ENCODE measurements at places on chromosomes 16 and 17.
A peak's percentile ranks its signal among the peaks of the same experiment; 100 is the strongest.

DNA sequence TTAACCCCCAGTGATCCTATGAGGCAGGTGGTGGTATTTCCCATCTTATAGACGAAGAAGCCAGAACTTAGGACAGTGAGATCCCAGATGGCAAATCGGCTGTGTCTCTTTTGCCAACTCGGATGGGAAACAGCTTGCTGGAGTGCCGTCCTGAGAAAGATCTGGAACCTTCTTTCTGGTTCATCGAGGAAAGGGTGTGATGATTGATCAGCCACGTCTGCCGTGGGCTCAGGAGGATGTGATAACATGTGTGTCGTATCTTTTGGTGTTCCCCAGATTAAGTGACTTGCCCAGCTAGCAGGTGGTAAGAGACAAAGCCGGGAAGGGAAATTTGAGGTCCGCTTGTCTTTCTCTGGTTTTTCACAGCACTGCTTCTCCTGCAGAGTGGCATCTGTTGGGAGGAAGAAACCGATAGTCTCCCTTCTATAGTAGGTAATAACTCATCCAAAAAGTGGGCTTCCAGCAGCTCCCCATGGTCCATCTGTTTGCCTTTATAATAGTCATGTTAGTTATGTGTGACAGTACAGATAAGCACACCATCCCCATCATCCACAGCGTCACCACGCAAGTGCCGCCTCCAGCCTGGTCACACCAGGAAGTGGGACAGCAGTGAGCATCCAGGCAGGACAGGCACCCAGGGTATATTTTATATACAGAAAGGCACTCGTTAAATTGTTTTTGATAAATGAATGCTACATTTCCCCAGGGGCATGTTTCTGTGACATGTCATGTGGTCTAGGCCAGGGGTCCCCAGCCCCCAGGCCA, 175.5 kb downstream of the KATNIP start:
- DNase-seq: no peak

- no peak for DNase-seq
These were observed 102.2 kb downstream of the CMIP start for GRCh38 chr16:81546781-81547180.

DNA sequence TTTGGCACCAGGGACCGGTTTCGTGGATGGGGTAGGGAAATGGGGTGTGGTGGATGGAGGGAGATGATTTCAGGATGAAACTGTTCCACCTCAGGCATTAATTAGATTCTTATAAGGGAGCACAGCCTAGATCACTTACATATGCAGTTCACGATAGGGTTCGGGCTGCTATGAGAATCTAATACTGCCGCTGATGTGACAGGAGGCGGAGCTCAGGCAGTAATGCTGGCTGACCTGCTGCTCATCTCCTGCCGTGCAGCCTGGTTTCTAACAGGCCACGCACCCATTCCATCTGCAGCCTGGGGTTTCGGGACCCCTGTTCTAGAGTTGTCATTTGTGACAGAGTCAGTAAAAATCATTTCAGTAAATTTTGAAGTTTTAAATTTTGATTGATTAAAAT, 99.7 kb downstream of the CHD9 start:
- DNase-seq: no peak

DNA sequence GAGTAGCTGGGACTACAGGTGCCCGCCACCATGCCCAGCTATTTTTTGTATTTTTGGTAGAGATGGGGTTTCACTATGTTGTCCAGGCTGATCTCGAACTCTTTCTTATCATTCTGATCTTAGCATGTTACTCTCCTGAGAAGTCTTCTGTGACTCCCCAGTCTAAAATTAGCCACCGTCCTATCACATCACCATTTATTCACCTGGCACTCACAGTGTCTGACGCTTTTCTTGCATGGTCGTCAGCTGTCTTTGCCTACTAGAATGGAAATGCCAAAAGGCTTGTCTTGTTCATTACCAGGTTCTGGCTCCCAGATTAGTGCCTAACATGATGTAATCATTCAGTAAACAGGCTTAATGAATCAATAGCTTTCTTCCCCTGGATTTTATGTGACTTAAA, 23.8 kb downstream of the TOM1L1 start:
- no peak for DNase-seq

GRCh38 chr17:13594762-13595598, 6.7 kb downstream of the HS3ST3A1 start:
- peak; percentile 81 for DNase-seq

DNA sequence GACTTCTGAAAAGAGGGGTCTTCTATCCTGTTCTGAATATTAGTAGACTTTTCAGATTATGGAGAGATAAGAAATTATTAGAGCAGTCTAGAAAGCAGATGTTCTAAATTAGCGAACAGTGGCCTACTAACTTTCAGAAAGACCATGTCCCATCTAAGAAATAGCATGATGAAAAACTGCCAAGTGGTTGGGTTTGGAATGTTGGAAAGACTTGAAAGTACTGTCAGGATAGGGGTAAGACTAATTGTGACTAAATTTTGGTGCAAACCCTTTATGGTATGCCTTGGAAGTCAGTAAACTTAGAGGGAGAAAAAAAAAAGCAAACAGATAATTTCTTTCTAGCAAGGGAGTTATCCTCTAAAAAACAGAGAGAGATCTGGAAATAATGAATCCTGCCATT, 41.1 kb downstream of the TANGO6 start:
- DNase-seq: no peak

DNA sequence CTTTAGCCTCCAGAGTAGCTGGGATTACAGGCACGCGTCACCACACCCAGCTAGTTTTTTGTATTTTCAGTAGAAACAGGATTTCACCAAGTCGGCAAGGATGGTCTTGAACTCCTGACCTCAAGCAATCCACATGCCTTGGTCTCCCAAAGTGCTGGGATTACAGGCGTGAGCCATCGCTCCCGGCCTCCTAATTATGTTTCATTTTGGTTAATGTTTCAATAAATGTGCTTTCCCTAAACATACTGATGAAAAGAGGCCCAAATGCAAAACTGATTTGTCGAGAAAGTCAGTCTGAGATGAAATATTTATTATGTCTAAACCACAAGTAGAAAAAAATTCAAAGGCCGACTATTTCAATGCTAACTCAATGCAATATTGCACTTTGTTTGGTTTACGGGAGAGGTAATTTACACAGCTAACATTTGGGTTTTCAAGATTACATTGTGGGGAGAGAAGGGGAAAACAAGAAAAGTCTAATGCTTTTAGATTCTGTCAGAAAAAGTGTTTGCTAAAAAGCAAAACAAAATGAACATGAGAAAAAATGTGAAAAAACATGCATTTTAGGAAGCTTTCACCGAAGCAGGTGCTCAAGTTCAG, 9.8 kb downstream of the STAT3 start:
- no peak for DNase-seq

GRCh38 chr17:60230358-60230757, 80.6 kb downstream of the CA4 start:
- no peak for DNase-seq

DNA sequence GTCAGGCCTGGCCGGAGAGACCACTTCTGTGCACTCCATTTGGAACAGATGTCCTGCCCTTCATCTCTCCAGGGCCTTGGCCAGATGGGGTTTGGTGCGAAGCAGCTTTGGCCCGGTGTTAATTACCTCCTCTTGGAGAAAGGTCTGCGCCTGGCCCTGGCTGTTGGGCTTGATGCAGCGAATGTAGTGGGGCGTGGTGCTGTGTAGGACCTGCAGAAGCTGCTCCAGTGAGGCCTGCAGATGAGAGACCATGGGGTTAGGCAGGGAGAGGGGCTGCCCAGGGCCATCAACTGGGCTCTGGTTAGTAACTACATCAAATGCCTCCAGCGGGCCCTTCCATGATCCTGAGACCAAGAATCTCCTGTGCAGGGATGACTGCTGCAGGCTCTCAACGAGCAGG, 18.7 kb downstream of the ZNHIT3 start:
- DNase-seq: no peak

DNA sequence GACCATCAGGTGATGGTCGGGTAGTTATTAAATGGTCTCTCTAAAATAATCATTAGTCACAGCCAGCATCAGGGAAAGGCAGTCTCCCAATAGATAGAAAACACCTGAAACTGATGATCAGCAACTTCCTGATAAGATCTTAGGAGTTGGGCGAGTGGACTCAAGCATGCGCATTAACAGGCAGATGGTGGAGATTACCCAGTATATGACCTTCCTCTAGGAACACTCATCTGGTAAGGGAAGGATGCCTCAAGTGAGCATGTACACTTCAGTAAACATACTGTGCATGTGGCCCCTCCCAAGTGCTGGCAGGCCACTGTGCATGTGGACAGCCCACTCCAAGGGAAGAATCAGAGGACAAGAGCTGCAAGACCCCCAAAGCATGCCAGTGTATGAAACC, 105.9 kb downstream of the ABCC12 start:
- DNase-seq: no peak

GRCh38 chr17:1143573-1143972, 36.2 kb downstream of the ABR start:
- no peak for DNase-seq

GRCh38 chr16:63808730-63809129, 1313.1 kb downstream of the CDH11 start:
- no peak for DNase-seq

DNA sequence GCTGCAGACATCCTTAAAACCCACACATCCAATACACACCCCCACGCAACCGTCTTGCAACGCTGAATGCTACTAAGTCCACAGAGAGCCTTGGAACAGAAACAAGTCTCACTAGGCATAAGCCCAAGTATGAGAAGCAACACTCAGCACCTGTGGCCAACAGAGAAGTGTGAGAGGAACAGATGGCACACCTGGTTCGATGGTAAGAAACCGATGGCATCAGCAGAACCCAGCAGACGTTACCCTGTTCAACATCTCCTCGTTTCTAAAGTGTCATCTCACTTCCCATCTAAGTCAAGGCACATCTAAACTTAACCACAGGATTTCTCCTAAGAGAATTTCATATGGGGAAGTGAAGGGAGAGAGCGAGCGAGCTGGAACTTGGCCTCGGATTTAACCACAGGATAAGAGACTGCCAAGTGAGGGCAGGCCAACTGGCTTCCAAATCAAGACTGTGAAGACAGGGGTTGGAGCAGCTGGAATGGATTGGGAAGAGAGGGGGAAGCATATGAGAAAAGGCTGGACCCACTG, 41.0 kb downstream of the NXPH3 start:
- no peak for DNase-seq

DNA sequence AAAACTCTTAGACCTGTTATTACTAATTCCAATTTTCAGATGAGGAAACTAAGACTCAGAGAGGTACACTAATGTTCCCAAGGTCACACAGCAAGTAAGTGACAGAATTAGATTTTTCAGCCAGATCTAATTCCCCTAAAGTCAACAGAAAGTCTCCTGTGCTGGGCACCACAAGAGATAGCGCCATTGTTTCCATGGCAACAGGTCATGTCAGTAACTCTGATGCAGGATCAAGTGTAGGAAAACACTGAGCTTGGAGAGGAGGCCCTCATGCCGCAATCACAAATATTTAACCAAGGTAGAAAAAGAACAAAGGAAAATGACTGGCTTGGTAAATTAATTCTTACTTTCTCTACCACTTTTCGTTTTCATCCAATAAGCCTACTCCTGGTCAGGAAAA, 166.0 kb upstream of the CDH13 start:
- no peak for DNase-seq

DNA sequence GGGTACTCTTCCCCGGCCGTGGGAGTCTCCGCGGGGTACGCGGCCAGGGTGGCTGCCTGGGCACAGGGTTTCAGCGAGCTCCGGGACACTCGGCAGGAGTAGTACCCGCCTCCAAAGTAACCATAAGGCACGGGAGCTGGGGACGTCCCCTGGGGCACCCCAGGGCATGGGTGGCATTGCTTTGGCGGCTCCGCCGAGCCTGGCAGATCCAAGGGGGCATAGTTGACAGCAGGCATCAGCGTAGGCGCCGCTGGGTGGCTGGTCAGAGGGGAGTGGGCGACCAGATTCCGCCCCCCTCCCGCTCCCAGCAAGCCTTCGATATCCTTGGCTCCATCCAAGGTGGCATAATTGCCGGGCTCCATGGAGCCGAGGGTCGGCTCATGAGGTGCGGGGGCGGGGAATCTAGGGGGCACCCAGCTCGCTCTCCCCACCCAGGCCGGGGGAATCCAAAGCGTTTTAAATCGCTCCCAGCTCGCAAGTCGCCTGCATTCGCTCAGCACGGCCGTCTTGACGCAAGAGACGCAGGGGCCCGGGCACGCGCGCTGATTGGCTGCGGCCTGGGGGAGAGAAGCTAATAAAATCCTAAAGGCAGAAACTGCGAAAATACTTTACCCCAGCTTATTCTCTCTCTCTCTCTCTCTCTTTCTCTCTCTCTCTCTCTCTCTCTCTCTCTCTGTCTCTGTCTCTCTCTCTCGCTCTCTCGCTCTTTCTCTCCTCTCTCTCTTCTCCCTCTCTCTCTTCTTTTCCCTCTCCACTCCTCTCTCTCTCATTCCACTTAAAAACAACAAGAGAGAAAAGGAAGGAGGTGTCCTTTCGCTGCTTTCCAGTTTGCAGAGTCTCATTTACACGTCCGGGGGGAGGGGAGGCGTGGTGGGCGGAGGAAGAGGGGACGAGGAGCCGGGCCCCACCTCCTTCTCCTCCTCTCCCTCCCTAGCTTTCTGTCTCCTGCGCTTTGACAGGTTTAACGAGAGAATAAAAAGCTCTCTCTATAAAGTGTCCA, at the start of gene HOXB13:
Gene HOXB13 (minus strand): TSS at position 519 of the 1,000 bp plus-strand sequence. CDS start 157 bp downstream, at position 362.
- DNase-seq: peak; percentile 33

DNA sequence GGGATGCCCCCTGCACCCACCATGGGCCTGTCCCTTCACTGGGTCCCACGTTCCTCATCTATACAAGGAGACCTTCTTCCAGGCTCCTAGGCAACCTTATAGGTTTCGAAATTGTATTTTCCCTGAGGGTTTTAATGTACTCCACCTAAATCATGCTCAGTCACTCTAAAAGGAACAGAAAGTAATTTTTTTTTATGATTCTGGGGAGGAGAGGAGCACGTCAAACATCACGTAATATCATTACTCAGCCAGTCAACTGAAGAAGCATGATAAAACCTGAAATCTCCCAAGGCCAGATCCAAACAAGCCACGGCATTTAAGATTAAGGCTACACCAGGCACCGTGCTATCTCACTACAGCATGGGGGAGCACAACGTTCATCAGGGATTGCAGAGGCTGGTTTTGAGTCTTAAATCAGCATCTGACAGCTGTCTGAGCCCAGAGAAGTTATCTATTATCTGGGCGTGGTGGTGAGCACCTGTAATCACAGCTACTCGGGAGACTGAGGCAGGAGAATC, 3.9 kb upstream of the TMEM114 start:
- DNase-seq: no peak

- DNase-seq: no peak
These were observed 62.1 kb upstream of the MYOCD start for GRCh38 chr17:12603566-12603965.

GRCh38 chr17:37698132-37698910, 46.5 kb downstream of the HNF1B start:
- DNase-seq: no peak

- DNase-seq: no peak
These were observed 660.1 kb downstream of the WWOX start for GRCh38 chr16:78759596-78759995.

- DNase-seq: peak; percentile 71
These were observed 14.8 kb downstream of the TRARG1 start for GRCh38 chr17:1294157-1294717.

GRCh38 chr16:84268291-84269040, 26.2 kb upstream of the WFDC1 start:
- DNase-seq: no peak

GRCh38 chr17:64154313-64154695, 24.4 kb upstream of the ERN1 start:
- DNase-seq: no peak

Measured in activated CD8-positive, alpha-beta memory T cell treated with anti-CD3 and anti-CD28 coated beads, Interleukin-2, amount 50 U/mL, for 4 hours (primary cell).